ENCODE measurements at places on chromosomes 2 and 18.

- DNase-seq, result no peak
Measured at GRCh38 chr2:225531559-225531958, 132.0 kb downstream of the NYAP2 start.

GRCh38 chr18:55839343-55839742, 251.4 kb upstream of the TCF4 start:
- no peak for DNase-seq

DNA sequence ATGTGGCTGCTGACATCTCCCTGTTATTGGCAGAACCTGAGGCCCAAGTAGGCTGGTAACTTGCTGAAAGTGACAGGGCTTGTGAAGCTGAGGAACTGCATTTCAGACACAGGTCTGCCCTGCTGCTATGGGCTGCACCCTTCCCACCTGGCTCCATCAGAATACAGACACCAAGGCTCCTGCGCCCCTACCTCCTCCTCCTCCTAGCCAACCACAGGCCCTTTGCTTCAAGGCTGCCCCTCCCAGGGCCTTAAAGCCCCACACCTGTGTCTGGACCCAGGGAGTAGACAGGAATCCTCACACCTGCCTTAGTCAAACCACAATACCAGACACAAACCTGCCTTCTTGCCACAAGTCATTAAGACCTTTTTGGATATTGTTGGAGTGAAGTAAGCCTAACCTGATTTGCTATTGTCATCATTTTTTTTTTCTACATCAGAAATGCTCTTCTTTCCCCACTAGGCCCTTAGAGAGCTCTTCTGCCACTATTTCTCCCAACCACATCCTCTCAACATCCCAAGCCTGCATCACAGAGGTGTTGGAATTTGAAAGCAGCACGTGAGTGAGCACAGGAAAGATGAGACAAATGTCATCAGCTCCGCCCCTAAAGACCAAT, 489.7 kb downstream of the EIPR1 start:
- DNase-seq, result no peak

DNA sequence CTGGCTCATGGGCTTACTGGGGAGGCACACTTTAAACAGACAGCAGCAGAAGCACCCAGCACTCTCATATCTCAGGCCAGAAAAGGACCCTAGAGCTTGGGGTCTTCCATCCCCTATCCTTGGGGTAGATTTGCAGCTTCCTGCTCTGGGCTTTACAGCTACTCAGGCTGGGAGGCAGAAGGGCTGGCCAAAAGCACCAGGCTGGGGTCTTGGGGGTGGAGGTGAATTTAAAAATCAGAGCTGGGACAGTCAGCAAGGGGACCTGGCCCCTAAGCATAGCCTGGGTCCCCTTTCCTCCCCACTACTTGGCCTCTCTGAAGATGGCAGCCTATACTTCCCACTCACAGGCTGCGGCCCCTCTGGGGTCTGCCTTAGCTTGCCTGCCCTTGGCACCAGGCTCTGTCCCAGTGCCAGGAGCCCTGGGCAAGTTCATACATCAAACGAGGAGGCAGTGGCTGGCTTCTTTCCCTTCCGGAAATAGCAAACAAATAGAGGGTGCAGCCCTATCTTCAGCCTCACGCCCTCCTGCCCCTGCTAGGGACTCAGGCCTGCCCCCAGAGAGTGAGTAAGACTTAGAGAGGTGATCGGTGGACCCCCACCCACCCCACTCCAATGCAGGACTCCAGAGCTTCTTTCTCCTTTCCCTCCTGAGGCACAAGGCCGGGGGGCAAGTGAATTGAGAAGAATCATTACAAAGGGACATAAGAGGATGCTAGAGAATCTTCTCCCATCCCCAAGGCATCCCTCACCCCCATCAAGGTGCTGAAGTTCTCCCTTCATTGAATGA, 26.0 kb upstream of the TNS1 start:
- no peak for DNase-seq

- DNase-seq, result no peak
Measured at GRCh38 chr2:25275575-25275965, 66.2 kb downstream of the DNMT3A start.

- DNase-seq, result no peak
Measured at GRCh38 chr2:133163111-133163510, 405.2 kb downstream of the NCKAP5 start.

GRCh38 chr2:30048636-30049175, 98.1 kb upstream of the YPEL5 start:
- no peak for DNase-seq

DNA sequence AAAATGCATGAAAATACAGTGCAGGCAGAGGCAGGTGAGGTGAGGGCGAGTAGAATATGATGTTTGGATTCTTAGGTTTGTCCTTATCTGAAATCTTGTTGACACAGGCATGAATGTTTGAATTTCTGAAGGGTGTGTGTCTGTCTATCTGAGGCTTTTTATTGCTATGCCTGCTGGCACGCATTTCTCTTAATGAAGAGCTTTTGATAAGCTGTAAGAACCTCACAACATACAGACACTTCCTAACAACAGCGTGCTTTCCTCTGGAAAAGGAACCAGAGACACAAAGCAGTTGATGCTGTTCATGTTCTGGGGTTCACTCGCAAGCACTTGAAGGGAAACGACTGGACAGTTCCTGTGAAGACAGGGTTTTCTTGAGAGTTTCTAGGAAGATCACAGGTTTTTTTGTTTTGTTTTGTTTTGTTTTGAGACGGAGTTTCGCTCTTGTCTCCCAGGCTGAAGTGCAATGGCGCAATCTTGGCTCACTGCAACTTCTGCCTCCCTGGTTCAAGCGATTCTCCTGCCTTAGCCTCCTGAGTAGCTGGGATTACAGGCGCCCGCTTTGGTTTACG, 33.3 kb upstream of the CABLES1 start:
- no peak for DNase-seq

- DNase-seq, result no peak
Measured at GRCh38 chr2:177287814-177288213, 23.3 kb upstream of the NFE2L2 start.

GRCh38 chr18:23245461-23245860, 110.2 kb downstream of the CABLES1 start:
- no peak for DNase-seq

- peak; percentile 83 for DNase-seq
Measured at GRCh38 chr2:226791487-226792081, 8.0 kb downstream of the IRS1 start.

- DNase-seq, result no peak
Measured at GRCh38 chr18:22839340-22839821, 93.7 kb upstream of the RBBP8 start.

DNA sequence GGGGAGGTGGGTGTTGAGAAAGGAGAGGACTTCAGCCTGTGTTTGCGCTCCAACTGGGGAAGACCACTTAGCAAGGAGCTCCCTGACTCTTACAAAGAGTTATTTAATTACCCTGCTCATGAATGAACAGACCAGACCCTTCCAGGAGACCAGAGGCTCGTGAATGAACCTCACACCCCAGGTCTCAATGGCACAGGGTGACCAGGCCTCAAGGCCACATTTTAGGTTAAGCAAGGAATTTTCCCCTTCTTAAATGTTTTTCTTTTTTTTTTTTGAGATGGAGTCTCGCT, 25.3 kb downstream of the SMAD7 start:
- DNase-seq, result no peak

DNA sequence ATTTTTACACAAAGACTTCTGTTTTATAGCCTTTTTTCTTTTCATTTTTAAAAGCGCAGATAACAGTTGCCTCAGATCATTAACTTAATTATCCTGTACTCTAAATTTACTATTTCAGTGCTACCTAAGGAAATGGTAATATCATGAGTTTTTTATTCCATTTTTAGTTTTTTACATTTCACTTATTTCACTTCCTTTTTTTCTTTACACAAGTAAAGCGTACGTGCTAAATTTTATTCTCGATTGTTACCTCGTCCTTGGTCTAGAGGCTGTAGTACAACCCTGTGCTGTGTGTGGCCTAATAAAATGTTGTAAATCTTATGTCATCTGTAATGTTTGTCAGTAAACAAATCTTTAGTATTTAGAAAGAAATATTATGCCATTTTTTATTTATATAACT, 49.2 kb downstream of the CRIM1 start:
- DNase-seq, result no peak

DNA sequence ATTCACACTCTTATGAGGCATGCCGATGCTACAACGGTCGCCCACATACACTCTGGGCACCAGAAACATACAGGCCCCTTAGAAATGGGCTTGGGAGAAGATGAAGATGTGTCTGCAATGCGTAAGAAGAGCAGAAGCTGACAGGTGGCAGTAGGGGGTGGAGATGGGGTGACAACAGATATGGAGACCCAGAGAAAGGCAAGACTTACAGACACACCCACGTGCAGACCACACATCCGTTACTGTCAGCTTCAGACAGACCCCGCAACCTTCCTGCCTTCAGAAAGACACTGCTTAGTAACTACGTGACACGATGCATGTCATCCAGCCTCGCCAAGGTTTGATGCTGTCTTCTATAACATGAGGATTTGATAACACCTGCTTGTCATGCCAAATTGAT, 89.5 kb downstream of the ZFP36L2 start:
- no peak for DNase-seq

DNA sequence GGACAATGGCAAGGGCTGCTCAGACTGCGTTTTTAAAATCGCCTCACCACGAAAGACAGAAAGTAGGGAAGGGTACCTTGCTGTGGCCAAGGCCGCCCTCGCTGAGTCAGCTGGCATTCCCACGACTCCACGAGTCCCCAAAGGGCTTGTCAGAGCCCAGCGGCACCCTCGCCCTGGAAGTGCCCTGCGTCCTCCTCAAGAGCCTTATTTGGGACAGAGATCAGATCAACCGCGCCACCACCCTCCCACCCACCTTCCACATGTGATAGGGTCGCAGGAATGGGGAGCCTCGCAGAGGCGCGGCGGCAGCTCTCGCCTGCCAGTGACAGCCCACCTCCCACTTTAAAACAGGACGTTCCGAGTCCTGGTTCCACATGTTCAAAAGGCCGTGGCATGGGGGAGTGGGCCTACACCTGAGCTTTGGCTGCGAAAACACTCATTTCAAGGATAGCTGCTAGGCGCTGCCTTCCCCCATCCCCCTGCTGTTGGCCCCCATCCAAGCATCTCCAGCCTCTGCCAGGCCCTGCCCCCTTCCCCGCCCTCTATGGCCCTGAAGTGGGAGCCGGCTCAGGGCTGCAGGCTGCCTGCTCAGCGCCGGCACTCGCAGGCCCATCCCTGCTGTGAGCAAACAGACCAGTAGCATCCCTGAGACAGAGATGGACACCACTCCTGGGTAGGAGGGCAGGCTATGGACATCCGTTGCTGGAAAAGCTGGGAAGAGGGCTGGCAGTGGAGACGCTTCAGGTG, 38.1 kb upstream of the ARHGEF4 start:
- DNase-seq, result no peak

GRCh38 chr2:217795067-217795466, 207.7 kb downstream of the TNS1 start:
- no peak for DNase-seq

DNA sequence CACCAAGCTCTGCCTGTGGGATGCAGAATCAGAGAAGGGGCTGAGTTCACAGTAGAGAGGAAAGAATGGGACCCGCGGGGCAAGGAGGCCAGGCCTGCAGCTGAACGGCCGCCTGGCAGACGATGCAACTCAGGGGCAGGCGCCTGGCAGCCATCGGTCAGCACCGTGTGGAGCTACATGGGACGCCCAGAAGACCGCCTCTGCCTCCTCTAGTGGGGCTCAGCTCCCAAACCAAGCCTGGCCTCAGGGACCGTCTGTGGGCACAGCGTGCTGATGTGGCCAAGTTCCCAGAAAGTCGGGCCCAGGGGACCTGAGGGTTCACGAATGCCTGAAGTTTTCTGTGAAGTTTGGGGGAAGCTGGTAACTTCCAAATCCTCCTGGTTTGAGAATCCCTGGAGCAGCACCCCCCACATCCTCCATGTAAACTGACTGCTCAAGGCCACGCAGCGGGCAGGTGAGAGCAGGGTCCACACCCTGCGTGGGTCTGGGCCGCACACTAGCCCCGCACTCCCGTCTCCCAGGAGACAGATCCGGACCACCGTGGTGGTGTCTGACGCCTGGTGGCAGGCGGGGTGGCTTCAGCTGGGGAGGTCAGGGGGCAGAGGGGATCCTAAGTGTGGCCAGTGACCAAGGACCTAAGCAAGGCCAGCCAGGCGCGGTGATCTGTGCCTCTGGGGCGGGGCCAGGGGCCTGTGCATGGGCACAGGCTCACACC, 14.6 kb downstream of the SNORC start:
- DNase-seq, result no peak

DNA sequence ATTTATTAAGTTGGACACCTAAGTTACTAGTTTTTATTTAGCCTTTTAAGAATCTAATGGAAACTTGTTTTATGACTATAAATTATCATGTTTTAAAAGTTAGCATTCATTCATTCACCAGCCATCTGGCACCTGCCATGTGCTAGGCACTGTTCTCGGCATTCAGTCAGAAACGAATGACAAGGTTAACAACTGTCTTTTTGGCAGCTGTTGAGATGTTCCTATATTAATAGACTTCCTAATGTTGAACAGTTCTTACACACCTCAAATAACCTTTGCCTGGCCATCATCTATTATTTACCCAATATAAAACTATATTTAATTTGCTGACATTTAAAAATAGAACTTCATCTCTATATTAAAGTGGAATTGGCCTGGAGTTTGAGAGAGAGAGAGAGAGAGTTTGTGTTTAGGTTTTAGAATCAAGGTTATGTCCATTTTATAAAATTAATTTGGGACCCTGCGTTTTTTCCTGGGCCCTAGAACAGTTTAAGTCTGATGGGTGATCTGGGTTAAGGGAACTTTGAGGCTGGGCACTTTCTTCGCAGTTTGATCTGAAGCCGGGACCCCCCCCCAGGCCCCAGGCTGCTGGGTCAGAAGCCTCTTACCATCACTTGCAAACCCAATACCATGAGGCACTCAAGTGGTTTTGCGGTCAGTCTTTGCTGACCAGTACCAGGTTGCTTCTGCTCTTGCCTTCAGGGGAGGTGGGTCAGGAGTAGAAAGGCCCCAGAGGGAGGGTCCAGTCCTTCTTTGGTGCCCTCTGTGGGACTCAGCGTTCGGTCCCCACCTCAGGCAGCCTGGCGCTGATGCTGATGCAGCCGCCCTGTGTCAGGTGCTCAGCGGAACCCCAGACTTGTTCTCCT, 48.3 kb upstream of the ASB1 start:
- DNase-seq, result no peak

GRCh38 chr2:158600155-158600802, 143.5 kb downstream of the PKP4 start:
- DNase-seq, result peak; percentile 60

GRCh38 chr2:191977754-191978153, 130.9 kb upstream of the CAVIN2 start:
- no peak for DNase-seq

GRCh38 chr18:67553437-67553836, 36.9 kb upstream of the DSEL start:
- no peak for DNase-seq

DNA sequence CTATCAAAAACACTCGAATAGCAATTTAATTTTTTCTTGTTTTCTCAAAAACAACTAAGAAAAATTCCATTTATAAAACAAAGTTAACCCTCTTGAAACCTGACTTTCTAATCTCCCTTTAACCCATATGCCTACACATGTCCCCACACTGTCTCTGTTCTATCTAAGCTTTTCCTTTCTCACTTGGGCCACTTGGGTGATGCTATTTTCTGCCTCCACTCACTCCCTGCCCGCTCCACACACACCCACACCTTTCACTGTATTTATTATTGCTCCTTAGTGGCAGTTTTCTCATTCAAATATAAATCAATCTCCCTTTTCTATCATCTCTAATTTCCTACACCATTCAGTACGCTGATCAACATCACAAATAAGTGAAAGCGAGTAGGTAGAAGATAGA, 531.1 kb downstream of the LRP1B start:
- no peak for DNase-seq

All from pons (tissue), 1 donor.